Activated naive CD8-positive, alpha-beta T cell treated with anti-CD3 and anti-CD28 coated beads, Interleukin-2, amount 50 U/mL, for 24 hours (primary cell): ENCODE measurements at places on chromosomes 5 and 9.

DNA sequence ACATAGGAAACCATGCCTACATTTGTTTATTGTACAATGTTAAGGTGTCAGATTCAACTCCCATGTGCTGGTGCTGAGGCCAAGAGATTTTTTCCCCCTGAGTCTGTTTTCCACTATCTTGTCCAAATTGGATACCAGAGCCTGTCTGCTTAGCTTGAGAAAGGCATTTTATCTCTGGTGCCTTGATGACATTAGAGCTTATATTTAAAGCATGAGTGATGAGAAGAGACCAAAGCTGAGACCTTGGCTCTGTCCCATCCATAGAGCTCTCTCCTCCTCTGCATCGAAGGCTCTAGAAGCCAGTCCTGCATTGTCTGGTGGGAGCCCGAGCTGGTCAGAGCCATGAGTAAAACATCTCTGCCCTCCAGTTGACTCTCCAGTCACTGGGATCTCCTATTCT is 10.4 kb upstream of the PPP2CA start:
- no peak for DNase-seq

- no peak for DNase-seq
Measured at GRCh38 chr9:101028346-101029314, at the start of gene PLPPR1. Gene PLPPR1, plus strand, starts transcription at chr9:101028727.

- DNase-seq = no peak
Measured at GRCh38 chr9:129701549-129701948, 36.1 kb downstream of the PRRX2 start.

DNA sequence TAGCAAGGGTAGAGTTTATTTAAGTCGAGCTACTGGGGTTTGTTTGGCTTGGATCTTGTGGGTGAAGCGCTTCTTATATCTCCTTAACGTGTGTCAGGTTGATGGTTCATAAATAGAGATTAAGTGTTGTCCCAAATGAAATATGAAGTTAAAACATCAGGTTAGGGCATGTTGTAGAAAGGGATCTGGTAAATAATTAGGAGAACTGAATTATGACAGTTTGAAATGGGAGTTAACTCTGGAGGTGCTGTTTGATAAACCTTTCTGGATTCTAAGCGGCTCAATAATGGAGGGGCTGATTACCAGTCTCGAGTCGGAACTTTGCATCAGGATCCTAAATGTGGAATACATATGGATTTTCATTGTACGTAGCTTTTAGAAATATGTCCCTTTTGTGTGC is 717.0 kb upstream of the WWC1 start:
- no peak for DNase-seq

GRCh38 chr9:128080206-128080605 is 12.2 kb downstream of the SLC25A25 start:
- DNase-seq = no peak

GRCh38 chr5:90055831-90056328 is 353.7 kb downstream of the CETN3 start:
- DNase-seq = no peak

DNA sequence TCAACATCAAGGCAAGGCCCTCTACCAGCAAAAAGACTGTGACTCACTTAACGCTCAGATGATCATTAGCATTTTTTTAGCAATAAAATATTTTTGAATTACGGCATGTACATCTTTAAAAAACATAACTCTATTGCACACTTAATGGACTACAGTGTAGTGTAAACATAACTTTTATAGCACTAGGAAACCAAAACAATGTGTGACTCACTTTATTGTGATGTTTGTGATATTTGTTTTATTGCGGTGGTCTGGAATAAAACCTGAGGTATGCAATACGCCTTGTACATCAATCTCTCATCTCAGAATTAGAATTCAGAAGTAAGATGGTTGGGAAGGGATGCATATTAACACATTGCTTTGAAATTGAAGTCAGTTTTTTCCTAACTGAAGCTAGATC is 106.9 kb upstream of the PTCH1 start:
- DNase-seq = no peak

GRCh38 chr5:93890657-93891056 is 149.3 kb upstream of the POU5F2 start:
- no peak for DNase-seq
